ENCODE measurements at places on chromosomes 1 and 21. TPM values are rescaled to one million over a fixed set of nuclear protein-coding genes. Genes with fewer than 3 reads are reported as not detected.

DNA sequence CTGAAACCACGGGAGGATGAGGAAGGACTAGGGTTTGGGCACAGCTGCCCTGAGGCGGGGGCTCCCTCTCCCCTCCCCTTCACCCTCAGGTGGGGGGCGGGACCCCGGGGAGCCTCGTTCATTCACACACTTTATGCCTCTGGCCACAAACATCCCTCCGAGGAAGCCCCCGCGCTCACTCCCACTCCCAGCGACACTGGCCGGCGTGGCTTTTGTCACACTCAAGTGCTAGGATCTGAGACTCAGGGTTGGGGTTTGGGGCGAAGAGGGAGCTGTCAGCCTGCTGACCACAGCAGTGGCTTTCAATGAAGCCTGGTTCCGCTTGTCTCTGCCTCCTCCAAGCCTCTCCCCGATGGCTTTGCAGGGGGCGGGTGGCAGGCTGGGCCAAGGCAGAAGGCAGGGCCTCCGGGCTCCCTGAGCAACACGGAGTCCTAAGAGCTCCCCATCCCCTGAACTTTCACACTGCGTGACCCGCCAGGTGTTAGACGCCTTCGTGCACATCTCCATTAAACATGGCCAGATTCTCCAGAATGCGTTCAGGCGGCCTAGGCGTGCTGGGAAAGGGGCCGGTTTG is 178.1 kb downstream of the NPHP4 start:
- H3K36me3 ChIP-seq = no peaks in the 10 kb centered on the region
- no peak overlapping the region for H3K4me3 ChIP-seq
- no peak overlapping the region for H3K27ac ChIP-seq
- no peaks in the 10 kb centered on the region for H3K27me3 ChIP-seq
- no peaks in the 10 kb centered on the region for H3K4me1 ChIP-seq

The BARHL2 gene
- not detected for polyA plus RNA-seq

DNA sequence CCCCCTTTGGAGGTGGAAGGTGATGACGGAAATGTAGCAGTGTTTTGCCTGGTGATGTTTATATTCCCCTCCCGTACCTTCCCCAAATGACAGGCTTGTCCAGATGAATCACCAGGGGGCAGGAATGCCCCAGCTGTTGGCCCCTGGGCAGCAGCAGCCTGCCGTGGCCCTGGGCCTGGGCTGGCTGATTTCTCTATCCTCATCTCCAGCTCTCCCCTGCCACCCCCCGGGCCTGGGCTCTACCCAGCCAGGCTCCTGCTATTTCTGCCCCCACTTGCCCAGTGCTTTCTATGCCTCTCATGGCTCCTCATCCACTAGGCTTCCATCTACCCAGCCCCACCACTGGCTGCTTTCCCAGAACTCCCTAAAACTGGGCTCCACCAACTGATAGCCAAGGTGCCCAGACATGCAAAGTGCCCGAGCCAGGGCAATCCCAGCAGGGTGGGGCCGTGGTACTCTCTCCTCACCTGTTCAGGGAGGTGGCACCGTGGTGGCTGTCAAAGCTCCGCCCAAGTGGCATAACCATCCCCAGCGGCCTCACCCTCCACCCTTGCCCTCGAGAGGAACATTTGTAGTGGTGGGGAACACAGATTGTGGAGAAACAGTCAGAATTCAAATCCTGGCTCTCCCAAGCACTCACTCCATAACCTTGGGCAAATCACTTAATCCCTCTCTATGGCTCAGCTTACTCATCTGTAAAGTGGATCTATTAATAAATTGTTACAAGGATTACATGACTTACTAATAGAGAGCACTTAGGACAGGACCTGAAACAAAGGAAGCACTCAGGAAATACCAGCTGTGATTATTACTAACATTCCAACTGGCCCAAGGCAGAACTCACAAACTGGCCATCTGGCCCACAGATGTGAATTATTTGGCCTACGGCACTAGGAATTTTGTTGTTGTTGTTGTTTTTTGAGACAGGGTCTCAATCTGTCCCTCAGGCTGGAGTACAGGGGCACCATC is 12.8 kb upstream of the ECE1 start:
- H3K4me3 ChIP-seq = no peak overlapping the region
- peak overlapping the region; percentile 58 for H3K27ac ChIP-seq
- DNase-seq = no peak
- H3K36me3 ChIP-seq = no peaks in the 10 kb centered on the region
- H3K4me1 ChIP-seq = peaks cover 44% of the 10 kb centered on the region

GRCh38 chr1:15236321-15236721 is 10.7 kb upstream of the FHAD1 start:
- H3K4me3 ChIP-seq = no peak overlapping the region
- no peaks in the 10 kb centered on the region for H3K36me3 ChIP-seq
- no peaks in the 10 kb centered on the region for H3K4me1 ChIP-seq
- no peak overlapping the region for H3K27ac ChIP-seq
